ENCODE measurements at places on chromosomes 1 and 21. TPM values are rescaled to one million over a fixed set of nuclear protein-coding genes. Genes with fewer than 3 reads are reported as not detected.

The ATP1A4 gene
- total RNA-seq: not detected

The HAX1 gene
- 93.6 TPM for total RNA-seq

The STUM gene
- total RNA-seq: not detected

The OR2T11 gene
- not detected for total RNA-seq

GRCh38 chr1:148290881-148291280, 138.8 kb upstream of the NBPF11 start:
- H3K4me3 ChIP-seq: no peak overlapping the region
- H3K36me3 ChIP-seq: no peaks in the 10 kb centered on the region
- H3K27me3 ChIP-seq: no peaks in the 10 kb centered on the region
- H3K4me1 ChIP-seq: no peaks in the 10 kb centered on the region
- no peak for DNase-seq

DNA sequence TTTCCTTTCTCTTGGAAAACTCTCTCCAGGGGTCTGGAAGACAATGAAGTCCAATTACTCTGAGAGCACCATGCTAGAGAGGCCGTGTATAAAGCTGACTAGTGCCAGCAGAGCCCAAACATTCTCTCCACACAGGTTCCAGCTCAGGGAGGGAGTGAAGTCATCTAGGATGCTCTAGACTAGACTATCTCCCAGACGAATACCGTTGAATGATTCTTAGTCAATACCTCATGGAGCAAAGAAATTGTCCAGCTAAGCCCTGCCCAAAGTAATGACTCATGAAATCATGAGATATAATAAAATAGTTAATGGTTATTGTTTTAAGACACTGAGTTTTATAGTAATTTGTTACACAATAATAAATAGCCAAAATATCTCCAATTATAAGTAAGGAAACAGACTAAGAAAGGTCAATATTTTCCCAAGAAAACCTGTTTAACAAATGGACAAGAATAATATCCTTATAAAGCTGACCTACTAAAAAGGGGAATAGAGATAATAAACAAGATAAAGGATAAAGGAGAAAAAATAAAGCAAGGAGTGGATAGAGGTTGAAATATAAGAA, 163.9 kb upstream of the LRRC7 start:
- no peak for DNase-seq
- H3K27ac ChIP-seq: no peak overlapping the region
- H3K27me3 ChIP-seq: peaks cover 11% of the 10 kb centered on the region
- no peaks in the 10 kb centered on the region for H3K4me1 ChIP-seq
- H3K36me3 ChIP-seq: no peaks in the 10 kb centered on the region
- no peak overlapping the region for H3K4me3 ChIP-seq

- H3K27me3 ChIP-seq: no peaks in the 10 kb centered on the region
- H3K4me3 ChIP-seq: no peak overlapping the region
- H3K4me1 ChIP-seq: peaks cover 13% of the 10 kb centered on the region
- DNase-seq: no peak
Observed at GRCh38 chr1:192810253-192810880, 1.5 kb downstream of the RGS2 start.

- no peaks in the 10 kb centered on the region for H3K36me3 ChIP-seq
- H3K4me1 ChIP-seq: peaks cover 6% of the 10 kb centered on the region
Observed at GRCh38 chr1:59029411-59030167, 245.7 kb upstream of the JUN start.

- no peak overlapping the region for H3K4me3 ChIP-seq
- no peaks in the 10 kb centered on the region for H3K27me3 ChIP-seq
- DNase-seq: no peak
- H3K36me3 ChIP-seq: no peaks in the 10 kb centered on the region
- no peak overlapping the region for H3K27ac ChIP-seq
- H3K4me1 ChIP-seq: no peaks in the 10 kb centered on the region
Observed at GRCh38 chr1:205236526-205236925, 8.8 kb downstream of the TMCC2 start.

- peaks cover 60% of the 10 kb centered on the region for H3K4me1 ChIP-seq
- DNase-seq: no peak
- no peaks in the 10 kb centered on the region for H3K36me3 ChIP-seq
- H3K4me3 ChIP-seq: peak overlapping the region; percentile 98
- H3K27me3 ChIP-seq: no peaks in the 10 kb centered on the region
Observed at GRCh38 chr1:154999571-155000410, 2.8 kb upstream of the ZBTB7B start.

DNA sequence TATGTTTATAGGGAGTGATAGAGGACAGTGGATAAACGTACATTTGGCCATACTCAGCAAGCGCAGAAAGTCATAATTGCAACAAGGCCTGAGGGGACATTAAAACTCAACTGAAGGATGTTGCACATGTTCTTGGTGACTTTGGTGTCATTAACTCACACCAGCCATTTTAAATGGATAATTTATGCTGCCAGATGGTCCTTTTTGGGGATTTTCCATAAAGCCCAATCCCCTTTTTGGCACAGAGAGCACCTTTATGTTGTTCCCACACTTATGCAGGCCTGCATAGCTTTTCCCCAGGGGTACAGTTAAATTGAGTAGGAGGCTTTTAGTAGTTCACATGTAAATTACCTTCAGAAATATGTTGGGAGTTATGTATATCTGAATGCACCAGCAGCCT, 279.6 kb downstream of the NFIA start:
- no peak overlapping the region for H3K4me3 ChIP-seq
- DNase-seq: no peak
- H3K36me3 ChIP-seq: no peaks in the 10 kb centered on the region
- H3K27me3 ChIP-seq: no peaks in the 10 kb centered on the region
- no peak overlapping the region for H3K27ac ChIP-seq

GRCh38 chr21:25298512-25299491, 308.5 kb downstream of the MRPL39 start:
- no peak overlapping the region for H3K27ac ChIP-seq
- no peaks in the 10 kb centered on the region for H3K36me3 ChIP-seq
- no peak for DNase-seq

GRCh38 chr21:28138272-28138671, 854.4 kb downstream of the LTN1 start:
- H3K36me3 ChIP-seq: no peaks in the 10 kb centered on the region
- no peak for DNase-seq
- H3K27me3 ChIP-seq: no peaks in the 10 kb centered on the region
- no peak overlapping the region for H3K27ac ChIP-seq

GRCh38 chr1:10796029-10796944, at the start of gene CASZ1:
CASZ1 (minus strand) TSS chr1:10796646; CDS start chr1:10693889, 102,757 bp downstream.
- no peaks in the 10 kb centered on the region for H3K36me3 ChIP-seq
- DNase-seq: peak; percentile 87
- peaks cover 5% of the 10 kb centered on the region for H3K4me1 ChIP-seq
- no peak within 1 kb of the TSS for H3K27ac ChIP-seq
- H3K4me3 ChIP-seq: peak within 1 kb of the TSS; percentile 53

GRCh38 chr21:41890355-41890754, 11.2 kb upstream of the PRDM15 start:
- no peak for DNase-seq
- H3K27me3 ChIP-seq: no peaks in the 10 kb centered on the region
- no peak overlapping the region for H3K4me3 ChIP-seq

DNA sequence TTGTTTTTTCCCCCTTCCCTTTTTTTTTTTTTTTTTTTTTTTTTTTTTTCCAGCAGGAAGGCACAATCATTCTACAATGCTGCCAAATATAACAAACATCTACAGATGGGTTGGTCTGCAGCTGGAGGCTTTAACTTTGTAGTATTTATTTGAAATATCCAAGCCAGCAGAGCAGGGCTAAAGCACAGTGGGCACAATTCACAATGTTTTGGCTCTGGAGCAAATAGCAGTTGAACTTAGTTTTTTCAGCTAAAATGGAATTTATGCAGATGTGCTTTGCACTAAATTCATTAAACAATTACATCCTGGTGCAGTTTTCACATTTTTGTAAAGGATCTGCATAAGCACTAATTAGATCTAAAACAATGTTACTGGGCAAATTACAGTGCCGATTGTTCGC, 39.8 kb upstream of the ZBTB18 start:
- peaks cover 50% of the 10 kb centered on the region for H3K27me3 ChIP-seq
- no peaks in the 10 kb centered on the region for H3K36me3 ChIP-seq
- no peak overlapping the region for H3K27ac ChIP-seq
- H3K4me3 ChIP-seq: no peak overlapping the region
- no peak for DNase-seq

GRCh38 chr1:33298623-33299277, 22.1 kb downstream of the A3GALT2 start:
- no peaks in the 10 kb centered on the region for H3K27me3 ChIP-seq
- peak; percentile 47 for DNase-seq
- no peaks in the 10 kb centered on the region for H3K4me1 ChIP-seq
- H3K27ac ChIP-seq: no peak overlapping the region
- H3K4me3 ChIP-seq: no peak overlapping the region
